Dermis lymphatic vessel endothelial cell (primary cell): ENCODE measurements at places on chromosomes 5 and 9. TPM values are rescaled to one million over a fixed set of nuclear protein-coding genes. Genes with fewer than 3 reads are reported as not detected.

Gene SLC6A19
- total RNA-seq: not detected in 2 replicates

Gene IFNA21
- not detected in 2 replicates for total RNA-seq

Gene PAXX
- total RNA-seq: 8.0 and 9.2 TPM in 2 replicates

Gene SLC24A2
- total RNA-seq: not detected in 2 replicates

Gene RFESD
- total RNA-seq: 0.98 and 2.1 TPM in 2 replicates

Gene PCDHB5
- total RNA-seq: 0.43 and 0.87 TPM in 2 replicates

Gene TNFSF8
- total RNA-seq: not detected in 2 replicates

Gene INPP5E
- 3.3 and 3.5 TPM in 2 replicates for total RNA-seq

Gene C1QTNF2
- total RNA-seq: under 0.01 and 0.11 TPM in 2 replicates

Gene BHMT2
- 0.86 and 2.7 TPM in 2 replicates for total RNA-seq

Gene ADAMTS6
- 46.9 and 47.2 TPM in 2 replicates for total RNA-seq

Gene IL13
- total RNA-seq: not detected in 2 replicates

Gene FOXD1
- 0.09 and 0.11 TPM in 2 replicates for total RNA-seq

Gene PRKAA1
- 118 and 144 TPM in 2 replicates for total RNA-seq

Gene SVEP1
- total RNA-seq: under 0.01 TPM in 1 of 2 replicates, not detected in the other

Gene DMRT2
- not detected in 2 replicates for total RNA-seq
